Dermis blood vessel endothelial cell (primary cell): ENCODE measurements at places on chromosomes 3 and 15. TPM values are rescaled to one million over a fixed set of nuclear protein-coding genes. Genes with fewer than 3 reads are reported as not detected.

DNA sequence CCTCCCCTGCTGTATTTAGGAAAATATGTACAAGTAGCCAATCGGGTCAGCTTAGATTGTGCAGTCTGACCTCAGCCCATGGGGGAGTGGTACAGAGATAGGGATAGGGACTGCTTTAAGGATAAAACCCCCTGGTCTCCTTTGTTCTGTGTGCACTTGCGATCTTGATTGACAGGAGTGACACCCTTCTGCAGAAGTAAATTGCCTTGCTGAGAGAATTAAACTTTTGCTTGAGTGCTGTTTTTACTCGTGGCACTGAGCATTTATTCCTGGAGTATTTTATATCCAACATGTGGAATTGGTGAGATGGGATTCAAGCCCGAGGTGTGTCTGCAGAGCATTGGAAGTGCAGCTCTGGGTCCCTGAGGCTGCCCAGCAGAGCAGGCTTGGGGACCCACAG lies 23.9 kb upstream of the RPL32 start:
- no peak for DNase-seq

GRCh38 chr3:58577269-58577821 lies at the start of gene FAM107A:
Gene FAM107A, minus strand, starts transcription at chr3:58577391. Its CDS starts 7,531 bp downstream, at chr3:58569860.
- peak; percentile 93 for DNase-seq

ADGRG7 gene
- total RNA-seq: not detected in 2 replicates

MED12L gene
- total RNA-seq: under 0.01 and 0.05 TPM in 2 replicates

SERINC4 gene
- total RNA-seq: not detected in 2 replicates

GRCh38 chr3:53227993-53228885 lies 27.6 kb downstream of the TKT start:
- no peak for DNase-seq

DNA sequence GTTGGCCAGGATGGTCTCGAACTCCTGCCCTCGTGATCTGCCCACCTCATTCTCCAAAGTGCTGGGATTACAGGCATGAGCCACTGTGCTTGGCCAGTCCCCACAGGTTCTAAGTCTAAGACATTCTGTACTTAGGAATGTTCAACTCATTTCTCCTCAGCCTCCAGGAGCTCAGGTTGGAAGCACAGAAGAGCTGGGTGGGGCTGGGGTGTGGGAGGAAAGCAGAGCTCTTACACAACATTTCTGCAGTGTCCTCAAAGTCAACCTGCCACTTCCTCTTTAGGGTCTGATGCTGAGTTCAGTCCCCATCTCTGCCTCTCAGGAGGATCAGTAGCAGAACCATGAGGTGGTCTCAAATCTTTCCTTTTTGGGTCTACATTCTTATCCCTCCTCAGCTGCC lies 75.5 kb downstream of the MRPL46 start:
- DNase-seq: no peak

ADAMTSL3 gene
- 6.0 and 15.1 TPM in 2 replicates for total RNA-seq

SERPINI1 gene
- 1.5 and 2.3 TPM in 2 replicates for total RNA-seq

DPPA4 gene
- total RNA-seq: not detected in 2 replicates

- DNase-seq: no peak
Observed at GRCh38 chr3:182241196-182241765, 529.6 kb downstream of the SOX2 start.

GRCh38 chr3:179063945-179064560 lies 7.6 kb downstream of the ZMAT3 start:
- peak; percentile 60 for DNase-seq

DNA sequence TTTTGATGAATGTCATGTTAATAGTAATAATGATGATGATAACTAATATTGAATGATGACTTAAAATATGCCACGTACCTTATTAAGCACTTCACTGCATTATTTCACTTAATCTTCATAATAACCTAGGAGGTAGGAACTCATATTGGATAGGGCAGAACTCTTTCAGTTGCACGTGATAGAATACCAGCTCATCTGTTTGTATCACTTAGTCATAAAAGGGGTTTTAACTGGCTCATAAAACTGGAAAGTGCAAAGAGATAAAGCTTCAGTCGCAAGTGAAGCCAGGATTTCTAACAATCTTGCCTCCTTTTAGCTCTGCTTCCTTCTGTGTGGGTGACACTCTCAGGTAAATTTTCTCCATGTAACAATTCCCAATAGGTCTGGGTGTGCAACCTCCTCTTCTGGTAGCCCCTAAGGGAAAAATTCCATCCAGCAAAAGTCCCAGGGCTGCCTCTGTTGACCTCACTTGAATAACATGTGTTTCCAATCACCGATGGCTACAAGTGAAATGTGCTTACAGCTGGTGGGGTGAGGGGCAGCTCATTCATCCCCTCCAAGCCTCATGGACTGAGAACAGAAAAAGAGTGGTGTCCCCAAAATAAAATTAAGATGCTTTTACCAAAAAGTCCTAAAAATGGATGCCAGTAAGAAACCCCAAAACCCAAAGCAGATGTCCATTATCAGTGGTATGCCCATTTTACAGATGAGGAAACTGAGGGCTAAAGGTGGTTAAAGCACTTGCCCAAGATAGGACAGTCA lies 9.3 kb downstream of the GXYLT2 start:
- no peak for DNase-seq
